T follicular helper cell (primary cell): ENCODE measurements at places on chromosomes 6 and 20.
A peak's percentile ranks its signal among the peaks of the same experiment; 100 is the strongest.

GRCh38 chr6:170293341-170294231 is 2.7 kb upstream of the DLL1 start:
- no peak for DNase-seq

- no peak for DNase-seq
These were observed 31.0 kb downstream of the SIRPA start for GRCh38 chr20:1926237-1926636.

DNA sequence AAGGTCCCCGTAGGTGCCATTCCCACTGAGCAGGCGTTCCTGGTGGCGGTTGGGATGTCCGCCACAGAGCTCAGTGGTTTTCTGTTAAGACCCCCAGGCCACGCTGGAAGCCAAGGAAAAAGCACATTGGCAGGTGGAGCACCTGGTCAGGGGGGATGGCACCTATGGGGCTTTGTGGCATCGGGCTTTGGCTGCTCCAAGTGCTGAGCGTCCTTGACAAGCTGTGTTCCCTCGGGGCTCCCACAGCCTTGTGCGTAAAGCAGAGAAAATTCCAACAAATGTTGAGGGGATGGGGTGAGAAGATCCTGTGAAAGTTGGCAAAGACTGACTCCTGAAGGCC is 135.4 kb downstream of the JPH2 start:
- DNase-seq, result no peak

DNA sequence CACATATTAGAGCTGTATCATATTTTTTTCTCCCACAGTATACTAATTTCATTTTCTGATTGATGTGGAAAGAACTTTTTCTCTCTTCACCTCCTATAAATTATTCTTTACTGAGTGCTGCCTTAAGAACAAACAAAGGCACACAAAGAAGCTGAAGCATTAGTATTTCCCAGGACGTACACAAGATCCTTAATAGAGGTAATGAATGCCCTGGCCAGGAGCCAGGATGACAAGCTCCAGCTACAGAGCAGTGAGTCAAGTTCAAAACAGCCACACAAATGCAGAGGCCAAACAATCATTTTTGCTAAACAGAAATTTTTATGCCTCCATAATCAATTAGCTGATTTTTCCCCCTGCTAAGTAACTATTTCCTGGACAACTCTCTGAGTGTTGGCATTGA is 639.6 kb downstream of the EPHA7 start:
- no peak for DNase-seq

DNA sequence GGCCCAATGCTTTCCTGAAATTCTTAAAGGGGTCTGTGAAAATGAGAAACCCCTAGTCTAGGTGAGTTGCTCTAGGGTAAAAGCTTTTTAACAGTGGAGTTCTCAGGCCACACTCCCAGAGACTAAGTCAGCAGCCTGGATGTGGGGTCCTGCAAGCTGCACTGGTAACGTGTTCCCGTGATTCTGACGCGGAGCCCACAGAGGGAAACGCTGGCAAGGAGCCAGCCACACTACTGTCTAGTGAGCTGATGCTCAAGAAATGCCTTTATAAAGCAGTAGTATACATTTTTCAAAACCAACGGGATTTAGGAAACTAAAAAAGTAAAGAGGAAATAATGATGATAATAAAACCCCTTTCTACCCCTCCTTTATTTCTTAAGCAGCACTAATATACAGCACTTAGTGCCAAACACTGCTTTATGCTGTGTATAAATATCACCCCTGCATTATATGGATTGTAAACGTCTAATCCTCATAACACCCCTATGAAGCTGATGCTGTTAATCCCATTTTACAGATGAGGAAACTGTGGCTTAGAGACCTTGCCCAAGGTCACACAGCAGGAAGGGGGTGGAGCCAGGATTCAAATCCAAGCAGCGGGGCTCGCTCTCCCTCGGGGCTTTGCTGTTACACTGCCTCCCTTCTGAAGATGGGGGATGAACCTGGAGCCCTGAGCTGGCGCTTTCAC is 25.0 kb downstream of the KCNK15 start:
- DNase-seq, result no peak

DNA sequence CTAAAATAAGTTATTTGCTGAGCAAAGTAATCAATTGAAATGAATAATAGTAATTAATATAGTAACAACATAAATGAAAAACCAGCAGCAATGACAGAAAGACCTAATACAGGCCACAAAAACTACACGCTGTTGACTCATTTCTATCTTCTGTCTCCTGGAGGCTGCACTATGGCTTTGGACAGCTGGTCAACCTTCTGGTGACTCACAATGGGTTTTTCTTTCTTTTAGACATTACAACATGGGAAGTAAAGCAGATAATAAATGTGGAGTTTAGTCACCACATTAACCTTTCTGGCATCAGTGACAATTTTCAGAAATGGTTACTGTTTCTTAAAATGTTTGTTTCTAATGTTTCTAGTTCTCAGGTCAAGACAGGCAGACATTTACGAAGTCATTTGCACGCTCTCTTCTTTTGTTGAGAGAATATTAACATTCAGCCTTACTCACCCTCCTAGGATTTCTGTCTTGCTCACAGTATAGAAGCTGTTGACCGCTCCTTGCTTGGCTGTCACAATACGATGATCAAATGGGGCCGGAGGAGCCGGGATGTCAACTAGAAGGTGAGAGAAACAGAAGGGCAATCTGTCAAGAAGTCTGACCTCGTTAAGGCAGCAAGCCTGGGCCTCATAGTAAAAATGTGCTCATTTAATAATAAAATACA is 62.2 kb downstream of the MYLK4 start:
- no peak for DNase-seq

- peak; percentile 14 for DNase-seq
These were observed at the start of gene ECI2 for GRCh38 chr6:4134841-4135664. ECI2 (minus strand) TSS chr6:4135575; CDS start chr6:4135560, 15 bp downstream.

GRCh38 chr6:23016696-23017095 is 447.3 kb downstream of the HDGFL1 start:
- no peak for DNase-seq

DNA sequence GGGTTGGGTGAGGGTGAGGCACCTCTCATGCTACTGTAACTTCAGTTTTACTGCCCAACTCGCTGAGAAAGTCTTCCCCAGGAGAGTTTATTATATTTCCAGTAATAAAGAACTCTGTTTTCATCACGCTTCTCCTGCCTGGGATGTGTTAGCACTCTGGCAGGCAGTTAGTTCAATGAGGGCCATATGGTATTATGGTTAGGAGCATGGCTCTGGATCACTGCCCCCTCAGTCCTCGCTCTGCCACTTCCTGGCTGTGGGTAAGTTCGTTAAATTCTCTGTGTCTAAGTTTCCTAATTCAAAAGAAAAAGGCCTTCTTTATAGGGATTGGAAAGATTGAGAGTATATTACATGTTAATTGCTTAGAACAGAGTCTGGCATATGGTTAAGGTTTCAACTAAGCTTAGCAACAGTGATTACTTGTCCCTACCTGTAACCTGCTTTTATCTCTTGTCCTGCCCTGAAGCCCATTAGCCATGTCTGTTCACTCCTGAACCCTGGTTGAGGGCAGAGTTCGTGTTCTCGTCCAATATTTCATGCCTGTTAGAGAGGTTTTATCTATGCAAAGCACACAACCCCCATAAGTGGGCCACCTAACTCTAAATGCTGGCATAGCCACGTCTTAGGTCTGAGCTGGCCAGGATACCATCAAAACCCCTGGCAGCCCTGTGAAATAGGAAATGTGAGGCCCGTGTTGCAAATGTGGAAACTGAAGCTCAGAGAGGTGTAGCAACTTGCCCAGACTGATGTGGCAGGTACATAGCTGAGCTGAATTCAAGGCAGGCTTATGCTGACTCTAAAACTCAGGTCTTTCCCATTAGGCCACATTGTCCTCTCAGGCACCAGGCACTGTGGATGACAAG is 342.5 kb upstream of the JARID2 start:
- no peak for DNase-seq

DNA sequence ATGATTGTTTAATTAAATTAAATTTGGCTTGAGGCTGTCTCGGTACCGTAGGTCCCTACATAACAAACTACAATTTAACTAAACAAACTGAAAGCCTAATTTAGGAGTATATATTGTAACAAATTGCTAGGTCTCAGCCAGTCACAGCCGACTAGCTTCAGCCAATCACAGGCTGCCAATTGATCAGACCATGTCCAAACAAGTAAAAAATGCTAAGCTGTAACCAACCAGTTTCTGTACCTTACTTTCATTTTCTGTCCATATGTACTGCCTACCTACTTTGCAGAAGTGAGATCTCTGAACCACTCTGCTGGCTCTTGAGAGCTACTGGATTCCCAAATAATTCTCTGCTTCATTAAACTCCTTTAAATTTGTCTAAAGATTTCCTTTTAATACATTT is 648.0 kb upstream of the GJE1 start:
- DNase-seq, result no peak

GRCh38 chr6:30795549-30796293 is 51.4 kb upstream of the IER3 start:
- no peak for DNase-seq

DNA sequence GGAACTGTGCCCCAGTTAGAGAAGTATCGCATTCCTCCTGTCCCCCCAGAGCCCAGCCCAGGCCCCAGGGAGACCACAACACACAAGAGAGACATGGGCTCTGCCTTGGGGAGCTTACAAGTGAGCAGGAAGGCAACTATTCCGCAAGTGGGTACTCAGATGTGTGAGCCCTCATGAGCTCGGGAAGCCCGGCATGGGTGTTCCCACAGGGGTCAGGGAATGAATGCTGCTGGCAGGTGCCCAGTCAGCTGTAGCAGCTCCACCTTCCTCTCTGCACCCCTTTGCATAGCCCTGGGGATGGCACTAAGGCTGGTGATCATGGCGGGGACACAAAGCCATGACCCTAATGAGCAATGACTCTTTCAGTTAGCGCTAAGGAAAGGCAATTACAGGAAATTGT is 194.1 kb downstream of the SYNDIG1 start:
- no peak for DNase-seq

DNA sequence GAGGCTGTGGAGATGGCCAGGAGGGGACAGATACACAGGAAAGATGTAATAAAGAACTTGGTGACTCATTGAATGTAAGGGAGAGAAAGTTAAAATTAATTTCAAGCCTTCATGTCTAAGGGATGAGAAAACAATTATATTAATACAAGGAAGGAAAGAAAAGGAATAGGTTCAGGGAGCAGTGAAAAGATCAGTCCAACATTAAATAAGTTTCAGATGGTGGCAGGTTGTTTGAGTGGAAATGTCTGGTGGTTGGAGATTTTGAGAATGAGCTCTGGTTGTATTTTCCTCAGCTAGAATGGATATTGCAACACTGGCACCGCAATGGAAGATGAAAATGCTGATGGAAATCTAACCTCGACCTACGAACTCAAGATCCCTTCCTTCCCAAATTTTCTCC is 304.3 kb downstream of the COL12A1 start:
- no peak for DNase-seq

GRCh38 chr20:4089756-4090487 is 74.6 kb upstream of the RNF24 start:
- DNase-seq, result no peak

DNA sequence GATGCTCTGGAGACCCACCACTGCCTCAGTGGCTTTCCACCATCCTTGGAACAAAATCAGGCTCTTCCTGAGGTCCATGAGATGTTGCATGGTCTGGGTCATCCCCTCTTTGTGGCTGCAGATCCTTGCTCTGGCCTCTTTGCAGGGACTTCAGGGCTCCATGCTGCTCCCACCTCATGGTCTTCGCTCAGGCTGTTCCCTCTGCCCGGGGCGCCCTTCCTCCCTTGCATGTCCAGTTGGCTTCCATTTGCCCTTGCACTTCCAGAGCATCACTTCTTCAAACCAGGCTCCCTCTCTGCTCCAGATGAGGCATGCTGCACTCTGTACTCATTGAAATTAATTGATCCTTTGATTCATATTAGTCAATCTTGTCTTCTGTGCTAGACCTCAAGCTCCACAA is 4.4 kb upstream of the PHACTR3 start:
- no peak for DNase-seq

DNA sequence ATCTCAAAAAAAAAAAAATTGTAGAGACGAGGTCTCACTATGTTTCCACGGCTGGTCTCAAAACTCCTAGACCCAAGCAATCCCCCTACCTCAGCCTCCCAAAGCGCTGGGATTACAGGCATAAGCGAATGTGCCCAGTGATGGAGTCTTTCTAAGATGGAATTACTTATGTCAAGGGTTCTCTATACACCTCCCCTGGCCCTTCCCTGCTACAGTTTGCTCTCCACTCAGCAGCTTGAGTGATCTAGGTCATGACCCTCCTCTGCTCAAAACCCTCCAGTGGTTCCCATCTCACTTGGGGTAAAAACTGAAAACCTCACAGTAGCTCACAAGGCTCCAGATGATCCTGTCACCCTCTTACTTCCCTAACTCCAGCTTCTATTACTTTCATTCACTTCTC is 1.8 kb upstream of the DNPH1 start:
- DNase-seq, result no peak

DNA sequence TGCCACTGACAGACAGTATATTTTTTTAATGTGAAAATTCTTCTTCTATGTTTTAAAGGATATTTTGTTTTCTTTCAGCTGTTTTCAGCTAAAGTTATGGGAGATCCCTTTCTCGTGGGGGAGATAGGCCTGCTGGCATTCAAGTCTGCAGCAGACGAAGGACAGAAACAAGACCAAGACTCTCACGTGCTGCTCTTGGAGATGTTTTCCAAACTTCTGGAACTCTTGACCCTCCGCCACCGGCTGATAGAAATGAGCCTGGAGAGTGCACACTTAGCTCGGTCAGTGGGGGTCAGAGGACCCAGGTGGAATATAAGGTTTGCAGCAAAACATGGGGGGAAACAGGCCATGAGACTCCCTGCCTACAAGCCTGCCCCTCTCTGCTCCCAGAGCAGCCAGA is 120.5 kb downstream of the CD164 start:
- no peak for DNase-seq

DNA sequence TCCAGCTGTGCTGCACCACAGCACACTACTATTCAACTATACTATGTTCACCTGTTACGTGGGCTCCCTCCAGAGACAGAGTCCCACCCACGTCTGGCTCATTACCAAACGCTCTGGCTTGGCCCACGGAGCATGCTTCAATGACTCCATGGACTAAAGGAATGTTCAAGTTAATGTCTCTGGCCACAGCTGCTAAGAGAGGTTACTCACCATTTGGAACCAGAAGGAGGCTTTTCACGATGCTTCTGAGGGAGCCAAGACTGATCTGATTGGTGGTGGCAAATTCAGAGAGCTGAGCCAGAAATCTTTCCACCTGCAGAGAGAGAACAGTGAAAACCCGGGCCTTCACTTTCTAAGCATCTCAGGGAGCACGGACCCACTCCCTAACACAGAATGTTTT is 15.6 kb downstream of the COMMD7 start:
- no peak for DNase-seq

GRCh38 chr6:134875367-134875766 is 74.5 kb downstream of the ALDH8A1 start:
- no peak for DNase-seq

- no peak for DNase-seq
These were observed 6.6 kb downstream of the CITED2 start for GRCh38 chr6:139367810-139368351.

- no peak for DNase-seq
These were observed 27.4 kb downstream of the PMEPA1 start for GRCh38 chr20:57682184-57683101.

DNA sequence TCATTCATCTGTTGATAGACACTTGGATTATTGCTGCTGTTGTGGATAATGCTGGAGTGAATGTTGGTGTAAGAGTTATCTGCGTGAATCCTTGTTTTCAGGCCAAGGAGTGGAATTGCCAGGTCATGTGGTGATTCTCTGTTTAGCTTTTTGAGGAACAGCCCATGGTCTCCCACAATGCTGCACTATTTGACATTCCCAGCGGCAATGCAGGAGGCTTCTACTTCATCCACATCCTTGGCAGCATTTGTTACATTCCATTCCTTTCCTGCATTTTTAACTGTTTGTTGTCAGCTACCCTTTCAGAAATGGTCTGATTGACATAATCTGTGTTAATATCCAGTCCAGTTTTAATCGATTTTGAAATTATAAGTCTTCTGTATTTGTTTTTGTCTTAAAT is 51.7 kb upstream of the CLDN20 start:
- DNase-seq, result no peak
